ENCODE measurements at places on chromosomes 12 and 14.

DNA sequence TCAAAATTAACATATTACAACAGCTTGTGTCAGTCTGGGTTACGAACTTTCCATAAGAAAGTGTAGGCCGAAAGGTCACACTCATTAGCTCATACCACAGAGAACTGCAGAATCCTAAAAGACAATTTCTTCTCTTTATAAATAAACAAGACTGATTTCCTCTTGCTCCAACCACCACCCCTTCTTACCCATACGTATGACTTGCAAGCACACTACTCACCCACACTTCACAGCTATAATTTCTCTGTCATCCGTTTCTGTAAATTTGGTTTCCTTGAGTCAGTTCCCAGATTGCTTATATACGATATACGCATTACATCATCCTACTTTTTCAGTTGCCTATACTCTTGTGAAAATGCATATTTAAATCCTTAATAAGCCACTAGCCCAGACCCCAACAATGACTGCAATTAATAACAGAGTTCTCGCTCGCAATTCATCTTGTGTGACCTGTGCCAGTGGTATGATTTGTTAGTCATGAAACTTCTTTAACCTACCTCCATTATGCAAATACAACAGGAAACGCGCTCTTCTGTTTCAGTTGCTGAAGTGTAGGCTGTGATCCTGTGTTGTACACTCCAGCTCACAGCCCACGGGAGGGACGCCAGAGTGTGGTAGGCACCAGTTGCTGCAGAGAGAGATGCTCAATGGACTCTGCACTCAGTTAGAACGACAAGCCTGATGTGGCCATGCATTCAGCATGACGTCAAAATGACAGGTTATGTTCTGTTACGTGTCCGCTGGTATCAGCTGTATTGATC, 417.6 kb downstream of the PDZRN4 start:
- DNase-seq, result no peak

DNA sequence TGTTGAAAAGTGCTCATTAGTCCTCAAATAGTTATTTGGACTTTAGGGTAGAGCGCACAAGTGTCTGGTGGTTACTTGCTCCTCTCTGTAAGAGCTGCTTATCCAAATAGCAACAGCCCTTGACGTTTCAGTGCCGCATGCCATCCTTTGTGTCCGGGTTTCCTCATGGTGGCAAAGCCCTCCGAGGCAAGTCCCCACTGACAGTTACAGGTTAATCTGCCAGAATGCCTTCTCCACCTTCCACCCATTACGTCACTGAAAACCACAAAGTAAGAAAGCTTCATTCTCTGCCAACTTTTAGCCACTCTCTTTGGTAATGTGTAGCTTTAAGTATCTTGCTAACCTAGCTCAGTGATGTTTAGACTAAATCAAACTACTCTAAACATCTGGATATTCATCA, 78.6 kb downstream of the POLR3B start:
- no peak for DNase-seq

DNA sequence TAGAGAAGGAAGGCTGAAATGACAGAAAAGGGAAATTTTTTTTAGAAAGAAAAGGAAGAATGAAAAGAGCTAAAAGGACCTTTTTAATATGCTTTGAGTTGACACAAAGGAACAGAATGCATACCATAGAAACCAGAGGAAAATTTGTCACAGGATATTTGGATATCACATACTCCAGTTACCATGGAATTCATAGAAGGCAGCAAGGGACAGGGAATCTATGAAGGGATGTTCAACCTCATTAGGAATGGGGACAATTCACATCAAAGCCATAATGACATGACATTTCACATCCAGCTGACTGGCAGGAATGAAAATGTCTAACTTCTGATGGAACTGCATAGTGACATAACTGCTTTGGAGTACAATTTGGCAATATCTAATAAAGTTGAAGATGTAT, 469.4 kb downstream of the CCER1 start:
- DNase-seq, result no peak

DNA sequence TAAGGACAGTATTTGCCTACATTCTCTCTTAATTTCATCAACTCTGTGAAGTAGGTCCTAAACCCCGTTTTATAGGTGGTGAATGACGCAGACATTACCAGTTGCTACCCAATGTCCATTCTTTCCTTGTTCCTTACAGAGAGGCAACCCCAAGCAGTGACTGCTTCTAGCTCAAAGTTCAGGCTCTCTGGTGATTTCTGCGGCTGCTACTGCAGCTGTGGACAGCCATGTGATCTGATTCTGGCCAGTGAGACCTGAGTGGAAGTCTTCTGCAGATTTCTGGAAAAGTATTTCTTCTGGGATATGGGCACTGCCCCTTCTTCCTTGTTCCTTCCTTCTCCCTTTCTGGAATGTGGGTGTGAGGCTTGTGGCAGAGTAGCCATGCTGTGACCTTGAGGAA, 82.9 kb downstream of the ARF6 start:
- no peak for DNase-seq

DNA sequence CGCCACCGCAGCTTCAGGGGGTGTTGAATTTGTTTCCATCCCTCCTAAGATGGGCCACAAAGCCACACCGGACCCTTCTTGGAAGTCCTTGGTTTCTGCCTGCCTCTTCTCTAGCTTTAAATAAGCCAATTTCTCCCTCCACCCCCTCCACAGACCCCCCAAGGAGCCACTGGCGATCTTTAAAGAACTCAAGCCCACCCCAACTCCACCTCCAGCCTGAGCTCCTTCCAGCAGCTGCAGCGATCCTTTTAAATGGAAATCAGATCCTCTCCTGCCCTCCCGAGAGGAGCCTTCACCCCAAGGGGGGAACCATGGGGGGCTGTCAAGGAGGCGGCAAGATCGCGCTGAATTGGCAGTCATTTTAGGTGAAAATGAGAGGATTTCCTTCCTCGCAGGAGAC, 133.1 kb downstream of the NCOR2 start:
- DNase-seq, result no peak

DNA sequence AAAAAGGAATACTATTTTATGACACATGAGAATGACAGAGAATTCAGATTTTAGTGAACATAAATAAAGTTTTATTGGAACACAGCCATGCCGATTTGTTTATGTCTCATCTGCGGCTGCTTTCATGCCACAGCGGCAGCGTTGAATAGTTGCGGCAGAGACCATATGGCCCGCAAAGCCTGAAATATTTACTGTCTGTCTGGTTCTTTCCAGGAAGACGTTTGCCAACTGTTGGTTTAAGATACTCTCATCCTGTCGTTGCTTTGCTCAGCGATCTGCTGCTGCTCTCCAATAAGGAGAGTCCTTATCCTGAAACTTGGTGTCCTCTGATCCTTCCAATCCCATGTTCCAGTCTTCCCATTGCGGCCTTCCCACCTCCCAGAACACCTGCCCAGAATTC, 89.9 kb downstream of the SLC24A4 start:
- DNase-seq, result no peak

- no peak for DNase-seq
Observed at GRCh38 chr14:75025082-75025481, 22.4 kb downstream of the EIF2B2 start.

- no peak for DNase-seq
Observed at GRCh38 chr12:113244047-113244460, 22.8 kb downstream of the TPCN1 start.

DNA sequence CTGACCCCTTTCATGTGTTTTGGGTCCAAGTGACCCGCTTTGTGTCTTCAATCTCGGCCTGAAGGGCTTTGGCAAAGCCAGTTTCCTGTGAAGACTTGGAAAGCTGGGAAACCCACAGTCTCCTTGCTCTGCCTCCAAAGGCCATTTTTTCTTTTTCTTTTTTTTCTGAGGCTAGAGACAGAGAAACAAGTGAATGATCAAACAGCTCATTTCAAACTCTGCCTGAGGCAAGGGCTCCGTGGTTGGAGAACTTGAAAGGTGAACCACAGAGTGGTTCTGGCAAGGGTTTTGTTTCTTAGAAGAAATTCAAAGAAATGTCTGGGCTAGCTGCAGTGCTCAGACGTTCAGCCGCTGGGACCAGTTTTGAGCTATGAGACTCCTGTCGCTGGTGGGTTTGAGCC, 62.7 kb downstream of the ERH start:
- DNase-seq, result no peak

DNA sequence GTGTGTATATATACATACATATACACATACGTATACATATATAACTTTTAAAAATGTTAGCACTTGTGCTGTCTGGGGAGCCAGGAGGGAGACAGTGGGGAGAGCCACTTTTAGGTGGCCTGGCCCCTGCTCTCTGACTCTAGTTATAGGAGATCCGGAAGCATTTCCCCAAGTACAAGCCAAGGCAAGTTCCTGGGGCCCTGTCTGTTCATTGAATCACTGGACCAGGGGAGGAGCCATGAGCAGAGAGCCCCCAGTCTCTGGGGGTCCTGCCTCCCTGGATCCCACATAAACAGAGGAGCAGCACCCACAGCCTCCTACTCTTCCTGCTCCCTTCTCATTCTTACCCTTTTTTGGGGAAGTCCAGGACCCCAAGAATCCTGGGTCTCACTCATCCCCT, 45.4 kb upstream of the TMED10 start:
- no peak for DNase-seq

DNA sequence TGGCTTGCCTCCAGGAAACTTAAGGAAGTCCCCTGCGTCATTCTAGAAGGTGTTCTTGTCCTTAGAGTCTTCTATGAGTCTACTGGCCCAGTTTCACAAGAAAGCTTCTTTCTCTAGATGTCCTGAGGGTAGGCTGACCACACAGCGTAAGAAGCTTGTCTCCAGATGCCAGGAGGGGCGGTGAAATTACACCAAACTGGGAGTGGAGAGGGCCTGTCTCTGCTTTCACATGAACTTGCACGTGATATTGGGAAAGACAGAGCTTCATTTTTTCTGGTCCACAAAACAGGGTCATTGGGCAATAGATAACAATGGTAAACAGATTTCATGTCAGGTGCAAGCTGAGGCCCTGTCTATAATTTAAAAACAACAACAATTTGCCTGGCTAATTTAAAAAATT, 85.7 kb upstream of the TBX3 start:
- DNase-seq, result no peak

- DNase-seq, result peak; percentile 64
Observed at GRCh38 chr14:69615496-69616407, 4.4 kb downstream of the SUSD6 start.

DNA sequence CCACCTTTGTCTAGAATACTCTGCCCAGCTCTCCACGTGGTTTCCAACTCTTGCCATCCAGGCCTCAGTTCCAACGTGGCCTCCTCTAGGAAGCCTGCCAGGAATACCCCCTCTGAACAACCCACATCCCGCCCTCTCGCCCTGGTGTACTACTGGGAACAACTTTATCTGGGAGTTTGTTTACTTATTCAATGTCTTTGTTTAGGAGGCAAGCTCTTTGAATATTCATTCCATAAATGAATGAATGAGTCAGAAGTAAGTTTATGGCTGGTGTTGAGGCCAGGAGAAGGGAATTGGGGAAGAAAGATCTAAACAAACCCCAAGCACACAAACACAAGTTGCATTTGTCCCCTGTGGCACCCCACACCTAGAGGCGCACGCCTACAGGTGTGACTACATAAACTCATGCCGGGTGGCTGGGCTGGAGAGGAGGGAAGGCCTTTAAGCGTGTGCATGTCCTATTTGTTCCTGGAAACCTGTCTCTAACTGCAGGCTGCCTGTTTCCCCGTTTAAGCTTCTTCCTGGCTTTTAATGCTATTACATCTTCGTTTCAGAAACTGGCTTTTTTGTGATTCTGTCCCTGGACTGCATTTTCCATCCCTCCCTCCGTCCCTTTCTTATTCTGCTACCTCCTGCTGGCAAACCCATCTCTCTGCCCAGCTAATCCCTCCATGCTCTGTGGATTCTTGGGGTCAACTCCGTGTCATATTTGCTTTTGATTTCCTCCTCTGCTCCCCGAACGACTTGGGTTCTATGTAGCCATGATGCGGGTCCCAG, 57.9 kb downstream of the FZD10 start:
- no peak for DNase-seq

GRCh38 chr12:6843118-6843902, 2.6 kb downstream of the GNB3 start:
- DNase-seq, result no peak

- DNase-seq, result no peak
Observed at GRCh38 chr14:59483363-59483762, 845 bp downstream of the L3HYPDH start.

- no peak for DNase-seq
Observed at GRCh38 chr14:33404054-33404453, 465.4 kb downstream of the NPAS3 start.

- DNase-seq, result peak; percentile 87
Observed at GRCh38 chr12:57479376-57480115, at the start of gene ARHGAP9. ARHGAP9 (minus strand) TSS chr12:57479866; CDS start chr12:57479406, 460 bp downstream.

DNA sequence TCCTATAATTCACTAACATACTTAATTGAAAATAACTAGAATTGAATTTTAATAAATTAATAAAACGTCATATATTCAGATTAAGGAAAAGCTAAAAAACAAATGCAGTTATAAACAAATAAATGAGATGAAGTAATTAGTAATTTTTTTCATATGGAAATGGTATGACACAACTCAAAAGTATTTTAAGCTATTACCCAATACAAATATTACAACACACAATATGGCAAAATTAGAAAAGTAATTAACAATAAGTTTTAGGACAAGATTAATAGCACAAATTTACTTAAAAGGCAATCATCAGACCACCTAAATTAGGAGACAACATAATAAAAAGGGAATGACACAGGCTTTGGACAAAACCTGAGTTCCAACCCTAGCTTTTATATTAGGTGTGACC, 81.7 kb downstream of the EEA1 start:
- no peak for DNase-seq

DNA sequence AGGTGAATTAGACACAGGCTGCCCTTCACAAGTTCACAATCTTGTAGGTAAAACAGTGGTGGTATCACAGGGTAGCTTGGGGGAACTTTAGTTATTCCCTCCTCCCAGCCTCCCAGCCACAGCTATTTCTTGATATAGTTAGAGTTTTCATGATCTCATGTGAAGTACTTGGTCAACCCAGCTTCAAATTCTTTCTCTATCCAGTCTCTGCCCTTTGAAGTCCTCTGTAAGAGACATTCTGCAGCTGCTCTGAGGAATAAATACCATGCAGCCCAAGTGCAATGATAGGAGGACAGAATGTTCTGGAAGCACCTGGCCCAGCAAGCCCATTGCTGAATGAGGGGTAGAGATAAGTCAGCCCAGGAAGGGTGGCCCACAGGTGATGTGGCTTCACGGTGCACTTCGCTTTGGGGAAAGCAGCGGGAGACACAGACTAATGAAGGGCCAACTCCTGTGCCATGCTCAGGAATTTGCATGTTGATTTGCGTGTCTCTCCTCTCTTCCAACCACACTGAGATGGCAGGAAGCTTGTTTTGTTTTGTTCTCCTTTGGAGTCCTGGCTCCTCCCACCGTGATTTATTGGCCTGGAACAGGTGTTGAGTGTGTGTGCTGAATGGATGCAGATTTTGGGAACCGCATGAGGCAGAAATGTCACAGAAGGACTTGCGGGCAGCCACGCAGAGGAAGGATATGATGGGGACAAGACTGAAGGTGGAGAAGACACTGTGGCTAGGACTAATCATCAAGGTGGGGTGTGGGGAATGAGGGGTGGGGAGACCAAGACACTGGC, 8.0 kb upstream of the TXNRD1 start:
- no peak for DNase-seq
